Endothelial cell of umbilical vein (primary cell): ENCODE measurements at places on chromosomes 12 and 14. TPM values are rescaled to one million over a fixed set of nuclear protein-coding genes. Genes with fewer than 3 reads are reported as not detected.

DNA sequence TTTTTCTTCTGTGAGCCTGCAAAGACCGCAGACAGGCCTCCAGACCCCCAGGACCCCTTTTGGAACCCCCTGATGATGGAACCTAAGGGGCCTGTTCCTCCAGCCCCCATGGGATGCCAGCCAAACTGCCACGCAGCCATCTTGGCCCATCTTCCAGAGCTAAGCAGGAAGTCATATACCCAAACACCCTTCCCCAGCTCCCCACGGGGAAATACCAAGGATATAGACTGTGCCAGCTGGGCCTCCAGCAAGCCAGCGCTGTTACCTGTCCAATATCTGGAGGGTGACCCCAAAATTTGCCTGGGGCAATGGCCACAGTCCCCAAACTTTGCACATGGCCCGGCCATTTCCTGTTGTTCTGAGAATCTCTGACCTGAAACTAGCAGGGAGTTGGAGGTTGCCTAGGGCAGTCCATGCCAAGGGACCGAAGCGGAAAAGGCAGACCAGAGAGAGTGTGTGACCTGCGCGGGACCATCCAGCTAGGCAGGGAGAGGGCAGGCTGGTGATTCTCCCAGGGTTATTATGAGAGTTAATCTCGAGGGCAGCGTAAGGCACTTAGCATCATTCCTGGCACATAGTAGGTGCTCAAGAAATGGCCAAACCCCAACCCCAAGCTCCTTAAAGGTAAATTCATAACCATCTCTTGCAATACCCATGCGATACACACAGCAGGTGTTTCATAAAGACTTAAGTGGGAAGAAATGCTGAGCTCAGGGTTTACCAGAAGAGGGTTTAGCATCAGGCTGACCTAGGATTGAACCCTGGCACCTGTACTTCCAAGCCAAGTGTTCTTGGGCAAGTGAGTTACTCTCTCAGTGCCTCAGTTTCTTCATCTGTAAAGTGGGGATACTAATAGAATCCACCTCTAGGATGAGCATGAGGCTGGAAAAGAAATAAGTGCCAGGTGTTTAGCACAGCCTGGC, 2.6 kb upstream of the RASAL1 start:
- H3K4me1 ChIP-seq, result no peaks in the 10 kb centered on the region
- no peak for DNase-seq
- H3K4me3 ChIP-seq, result no peak overlapping the region
- H3K27me3 ChIP-seq, result no peaks in the 10 kb centered on the region

- H3K4me1 ChIP-seq, result peaks cover under 1% of the 10 kb centered on the region
- H3K27ac ChIP-seq, result no peak overlapping the region
- H3K4me3 ChIP-seq, result no peak overlapping the region
- H3K36me3 ChIP-seq, result no peaks in the 10 kb centered on the region
- peaks cover 45% of the 10 kb centered on the region for H3K27me3 ChIP-seq
Measured at GRCh38 chr14:99264691-99265450, 7.1 kb downstream of the BCL11B start.

- no peak overlapping the region for H3K27ac ChIP-seq
- no peak for DNase-seq
- no peaks in the 10 kb centered on the region for H3K27me3 ChIP-seq
- no peaks in the 10 kb centered on the region for H3K4me1 ChIP-seq
- no peak overlapping the region for H3K4me3 ChIP-seq
Measured at GRCh38 chr12:7542046-7542445, 38.5 kb upstream of the CD163 start.

The GRIP1 gene
- total RNA-seq, result 0.69 and 1.2 TPM in 2 replicates

DNA sequence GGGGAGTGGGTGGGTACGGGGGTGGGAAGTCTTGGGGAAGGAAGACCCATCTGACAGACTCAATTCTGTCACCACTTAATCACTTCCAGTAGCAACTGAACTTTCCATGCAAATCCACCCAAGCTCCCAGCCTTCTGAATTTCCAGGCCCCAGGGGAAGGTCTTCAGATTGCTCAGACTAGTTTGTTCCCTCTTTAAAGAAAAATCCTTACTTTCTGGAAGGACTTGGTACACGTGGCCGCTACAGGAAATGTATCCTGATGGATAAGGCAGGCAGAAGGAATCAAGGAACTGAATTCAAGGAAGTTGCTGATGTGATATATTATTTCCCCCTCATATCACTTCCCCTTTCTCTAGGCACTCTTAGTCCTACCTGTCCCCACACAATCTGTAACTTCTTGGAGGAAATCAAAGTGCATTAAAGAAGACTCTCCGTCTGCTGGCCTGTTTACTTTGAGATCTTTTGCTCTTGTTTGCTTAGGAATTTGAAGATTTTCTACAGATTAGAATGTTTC, 6.4 kb downstream of the NFKBIA start:
- H3K4me3 ChIP-seq, result no peak overlapping the region
- no peak overlapping the region for H3K27ac ChIP-seq
- peak; percentile 54 for DNase-seq

The IQSEC3 gene
- not detected in 2 replicates for total RNA-seq

The ACOT4 gene
- total RNA-seq, result 0.53 and 0.69 TPM in 2 replicates

DNA sequence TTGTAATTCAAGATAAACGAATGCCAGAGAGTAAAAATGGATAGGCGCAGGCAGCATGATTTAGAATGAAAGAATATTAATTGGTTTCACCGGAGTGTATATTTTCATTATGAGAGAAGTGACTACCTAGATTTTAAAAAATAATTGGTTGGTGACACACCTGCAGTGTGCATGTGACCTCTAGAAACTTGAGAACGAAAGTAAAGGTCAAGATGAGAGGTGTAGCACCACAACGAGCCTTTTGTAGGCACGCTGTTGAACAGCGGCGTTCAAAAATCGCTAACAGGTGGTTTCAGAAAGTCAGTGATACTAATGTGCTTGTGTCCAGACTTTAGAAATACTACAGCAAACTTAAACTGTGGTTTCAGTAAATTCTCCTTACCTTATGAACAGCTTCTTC, 123.8 kb downstream of the NPAS3 start:
- no peak overlapping the region for H3K27ac ChIP-seq
- no peaks in the 10 kb centered on the region for H3K36me3 ChIP-seq
- H3K4me1 ChIP-seq, result no peaks in the 10 kb centered on the region
- DNase-seq, result no peak
- H3K27me3 ChIP-seq, result no peaks in the 10 kb centered on the region

The HVCN1 gene
- total RNA-seq, result 3.7 and 4.8 TPM in 2 replicates

DNA sequence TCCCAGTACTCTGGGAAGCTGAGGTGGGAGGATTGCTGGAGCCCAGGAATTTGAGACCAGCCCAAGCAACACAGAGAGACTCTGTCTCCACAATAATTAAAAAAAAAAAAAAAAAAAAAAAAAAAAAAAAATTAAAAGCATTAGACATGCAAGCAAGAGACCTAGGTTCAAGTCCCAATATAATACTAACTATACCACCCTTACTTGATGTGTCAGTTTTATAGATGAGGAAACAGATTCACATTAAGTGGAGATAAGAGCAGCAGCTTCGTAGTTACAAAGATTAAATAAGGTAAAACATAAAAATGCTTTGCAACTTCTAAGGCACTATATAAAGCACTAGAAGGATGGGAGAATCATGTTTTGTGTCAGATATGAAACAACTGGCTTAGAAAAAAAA, 9.1 kb downstream of the PPTC7 start:
- no peaks in the 10 kb centered on the region for H3K36me3 ChIP-seq
- no peaks in the 10 kb centered on the region for H3K27me3 ChIP-seq
- no peak overlapping the region for H3K27ac ChIP-seq

DNA sequence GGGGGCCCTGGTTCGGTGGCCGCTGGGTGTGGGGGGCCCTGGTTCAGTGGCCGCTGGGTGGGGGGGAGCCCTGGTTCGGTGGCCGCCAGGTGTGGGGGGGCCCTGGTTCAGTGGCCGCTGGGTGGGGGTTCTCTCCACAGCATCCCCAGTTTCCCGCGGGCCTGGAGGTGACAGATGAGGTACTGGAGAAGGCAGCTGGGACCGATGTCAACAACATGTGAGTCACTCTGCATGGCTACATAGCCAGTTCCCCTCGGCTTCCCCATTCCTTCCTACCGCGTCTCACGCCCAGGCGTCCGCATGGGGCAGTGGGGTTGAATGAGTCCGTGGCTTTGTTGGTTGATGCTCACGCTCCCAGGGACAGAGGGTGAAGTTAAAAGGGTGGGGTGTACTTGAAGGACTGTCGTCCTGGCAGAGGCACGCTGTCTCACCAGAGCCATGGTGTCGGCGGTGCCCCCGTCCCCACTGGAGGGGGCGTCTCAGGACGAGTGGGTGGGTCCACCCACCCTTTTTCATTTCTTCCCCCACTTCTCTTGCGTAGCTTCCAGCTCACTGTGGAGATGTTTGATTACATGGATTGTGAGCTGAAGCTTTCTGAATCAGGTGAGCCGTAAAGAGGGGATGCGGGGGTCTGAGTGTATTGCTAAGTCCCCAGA, 15.6 kb downstream of the HIP1R start:
- peaks cover 27% of the 10 kb centered on the region for H3K4me1 ChIP-seq
- H3K27ac ChIP-seq, result peak overlapping the region; percentile 82
- no peaks in the 10 kb centered on the region for H3K27me3 ChIP-seq
- H3K36me3 ChIP-seq, result peaks cover 4% of the 10 kb centered on the region

DNA sequence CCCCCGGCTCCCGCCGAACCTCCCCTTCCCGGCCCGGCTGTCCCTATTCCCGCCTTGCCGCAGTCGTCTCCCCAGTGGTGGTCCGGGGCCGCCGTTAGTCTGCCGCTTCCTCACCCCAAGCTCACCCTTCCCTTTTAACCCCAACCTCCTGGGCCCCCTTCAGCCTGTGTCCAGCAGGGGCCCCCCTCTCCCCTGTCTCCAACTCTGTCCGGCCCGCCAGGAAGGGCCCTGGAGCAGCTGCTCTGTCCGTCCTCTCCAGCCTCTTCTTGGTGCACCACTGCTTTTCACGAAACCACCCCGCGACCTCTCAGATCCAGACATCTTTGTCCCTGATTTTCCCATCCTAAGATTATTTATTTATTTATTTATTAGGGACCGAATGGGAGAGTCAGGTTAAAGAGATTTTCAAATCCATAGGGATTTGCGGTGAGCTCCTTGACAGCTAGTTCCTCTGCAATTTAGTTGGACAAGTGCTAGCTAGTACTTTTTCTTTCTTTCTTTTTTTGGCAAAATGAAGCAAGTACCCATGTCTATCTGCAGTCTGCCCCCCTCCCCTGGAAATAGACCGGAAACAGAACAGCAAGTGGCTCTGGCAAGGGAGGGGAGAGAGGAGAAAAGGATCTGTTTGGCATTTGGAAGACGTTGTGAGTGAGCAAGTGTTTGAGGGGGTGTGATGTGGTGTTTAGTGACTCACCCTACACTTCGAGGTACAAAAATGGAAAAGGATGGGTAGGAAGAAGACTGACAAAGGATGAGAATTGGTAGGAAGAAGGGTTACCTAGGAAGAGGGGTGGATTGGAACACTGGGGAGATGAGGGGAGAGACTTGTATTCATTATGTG, 632 bp downstream of the UBR7 start:
- H3K4me3 ChIP-seq, result peak overlapping the region; percentile 88
- no peaks in the 10 kb centered on the region for H3K27me3 ChIP-seq
- DNase-seq, result peak; percentile 68
- H3K36me3 ChIP-seq, result no peaks in the 10 kb centered on the region
- peak overlapping the region; percentile 79 for H3K27ac ChIP-seq
- H3K4me1 ChIP-seq, result peaks cover 12% of the 10 kb centered on the region

DNA sequence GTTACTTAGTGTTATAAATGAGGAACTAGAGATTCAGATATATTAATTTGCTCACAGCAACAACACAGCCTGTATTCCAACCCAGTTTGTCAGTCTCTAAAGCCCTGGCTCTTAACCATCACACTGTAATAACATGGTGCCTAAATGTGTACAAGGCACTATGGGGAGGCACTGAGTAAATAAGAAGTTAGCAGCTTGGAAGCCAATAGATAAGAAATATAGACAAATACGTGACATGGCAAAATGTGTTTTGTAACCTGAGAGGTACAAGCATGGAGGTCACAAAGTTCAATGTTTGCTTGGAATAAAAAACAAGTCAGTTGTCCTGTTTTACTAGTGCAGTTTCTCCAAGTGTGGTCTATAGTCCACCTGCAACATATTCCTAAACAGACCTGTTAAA, 16.3 kb upstream of the SLCO1A2 start:
- DNase-seq, result no peak
- H3K4me1 ChIP-seq, result no peaks in the 10 kb centered on the region
- no peak overlapping the region for H3K4me3 ChIP-seq
- no peaks in the 10 kb centered on the region for H3K27me3 ChIP-seq

DNA sequence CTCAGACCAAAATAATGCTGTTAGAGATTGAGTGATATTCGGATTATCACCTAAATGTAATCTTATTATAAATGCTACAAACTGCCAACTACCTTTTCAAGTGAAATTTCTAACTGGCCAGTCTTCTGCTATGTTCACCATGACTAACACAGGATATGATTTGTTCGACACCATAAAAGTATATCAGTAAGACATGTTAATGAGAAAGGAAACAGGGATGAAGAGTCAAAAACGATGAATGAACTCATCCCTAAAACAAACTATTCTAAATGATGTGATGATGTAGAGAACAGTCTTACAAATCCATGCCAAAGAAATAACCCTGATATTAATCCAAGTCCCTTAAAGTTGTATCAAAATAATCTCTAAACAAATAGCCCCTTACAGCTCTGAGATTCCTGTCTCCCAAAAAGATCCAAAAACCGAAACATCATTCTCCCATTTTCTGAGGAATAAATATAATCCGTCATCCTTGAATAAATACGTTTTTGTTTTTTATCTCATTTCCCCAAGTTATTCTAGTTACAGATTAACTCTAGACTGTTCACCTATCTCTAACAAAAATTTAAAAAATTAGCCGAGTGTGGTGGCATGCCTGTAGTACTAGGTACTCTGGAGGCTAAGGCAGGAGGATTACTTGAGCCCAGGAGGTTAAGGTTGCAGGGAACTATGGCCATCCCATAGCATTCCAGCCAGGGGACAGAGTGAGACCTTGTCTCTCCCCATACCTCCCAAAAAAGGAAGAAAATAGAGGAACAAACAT, 9.1 kb downstream of the SCAF11 start:
- no peak overlapping the region for H3K27ac ChIP-seq
- H3K27me3 ChIP-seq, result no peaks in the 10 kb centered on the region
- DNase-seq, result peak; percentile 53

GRCh38 chr12:99505805-99506204, 141.7 kb upstream of the GARIN6 start:
- no peak overlapping the region for H3K27ac ChIP-seq
- no peaks in the 10 kb centered on the region for H3K27me3 ChIP-seq
- H3K36me3 ChIP-seq, result no peaks in the 10 kb centered on the region
- no peaks in the 10 kb centered on the region for H3K4me1 ChIP-seq

DNA sequence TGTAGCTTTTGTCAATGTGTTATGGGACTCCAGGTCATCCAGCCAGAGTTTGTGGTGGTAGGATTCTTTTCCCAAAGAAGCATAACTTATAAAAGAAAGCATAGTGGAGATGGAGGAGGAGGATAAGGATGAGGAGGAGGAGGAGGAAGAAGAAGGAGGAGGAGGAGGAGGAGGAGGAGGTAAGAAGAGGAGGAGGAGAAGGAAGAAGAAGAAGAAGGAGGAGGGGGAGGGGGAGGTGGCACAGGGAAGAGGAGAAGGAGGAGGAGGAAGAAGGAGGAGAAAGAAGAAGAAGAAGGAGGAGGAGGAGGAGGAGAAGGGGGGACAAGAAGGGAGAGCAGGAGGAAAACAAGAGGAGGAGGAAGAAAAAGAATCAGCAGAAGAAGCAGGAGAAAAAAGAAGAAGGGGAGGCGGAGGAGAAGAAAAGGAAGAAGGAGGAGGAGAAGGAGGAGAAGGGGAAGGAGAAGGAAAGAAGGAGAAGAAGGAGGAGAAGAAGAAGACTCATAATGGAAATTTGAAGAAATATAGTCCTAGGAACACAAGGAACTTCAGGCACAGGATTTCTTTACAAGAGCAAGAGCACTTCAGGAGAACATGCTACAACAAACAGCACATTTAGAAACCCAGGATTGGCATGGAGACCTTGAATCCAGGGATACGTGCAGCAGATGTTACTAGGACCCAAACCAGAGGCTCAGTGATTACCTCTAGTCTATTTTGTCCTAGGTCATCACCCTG, 22.6 kb downstream of the TSPAN8 start:
- no peaks in the 10 kb centered on the region for H3K27me3 ChIP-seq
- no peak overlapping the region for H3K27ac ChIP-seq
- peaks cover 3% of the 10 kb centered on the region for H3K4me1 ChIP-seq
- H3K4me3 ChIP-seq, result no peak overlapping the region
- no peak for DNase-seq
